ENCODE measurements at places on chromosomes 5 and 9. TPM values are rescaled to one million over a fixed set of nuclear protein-coding genes. Genes with fewer than 3 reads are reported as not detected.

DNA sequence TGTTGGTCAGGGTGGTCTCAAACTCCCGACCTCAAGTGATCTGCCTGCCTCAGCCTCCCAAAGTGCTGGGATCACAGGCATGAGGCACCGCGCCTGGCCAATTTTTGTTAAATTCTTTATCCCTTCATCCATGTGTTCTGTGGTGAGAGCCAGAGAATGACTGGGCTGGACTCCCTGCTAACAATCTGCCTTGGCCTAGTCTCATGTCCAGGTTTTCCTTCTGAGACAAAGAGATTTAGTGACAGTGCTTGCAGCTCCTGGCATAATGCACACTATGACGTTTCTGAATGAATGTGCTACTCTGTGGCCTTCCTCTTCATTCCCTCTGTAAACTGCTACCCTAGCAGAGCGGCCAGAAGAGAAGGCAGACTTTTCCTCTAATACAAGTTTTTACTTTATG lies 79.3 kb downstream of the FOXD1 start:
- ATAC-seq: no peak

DNA sequence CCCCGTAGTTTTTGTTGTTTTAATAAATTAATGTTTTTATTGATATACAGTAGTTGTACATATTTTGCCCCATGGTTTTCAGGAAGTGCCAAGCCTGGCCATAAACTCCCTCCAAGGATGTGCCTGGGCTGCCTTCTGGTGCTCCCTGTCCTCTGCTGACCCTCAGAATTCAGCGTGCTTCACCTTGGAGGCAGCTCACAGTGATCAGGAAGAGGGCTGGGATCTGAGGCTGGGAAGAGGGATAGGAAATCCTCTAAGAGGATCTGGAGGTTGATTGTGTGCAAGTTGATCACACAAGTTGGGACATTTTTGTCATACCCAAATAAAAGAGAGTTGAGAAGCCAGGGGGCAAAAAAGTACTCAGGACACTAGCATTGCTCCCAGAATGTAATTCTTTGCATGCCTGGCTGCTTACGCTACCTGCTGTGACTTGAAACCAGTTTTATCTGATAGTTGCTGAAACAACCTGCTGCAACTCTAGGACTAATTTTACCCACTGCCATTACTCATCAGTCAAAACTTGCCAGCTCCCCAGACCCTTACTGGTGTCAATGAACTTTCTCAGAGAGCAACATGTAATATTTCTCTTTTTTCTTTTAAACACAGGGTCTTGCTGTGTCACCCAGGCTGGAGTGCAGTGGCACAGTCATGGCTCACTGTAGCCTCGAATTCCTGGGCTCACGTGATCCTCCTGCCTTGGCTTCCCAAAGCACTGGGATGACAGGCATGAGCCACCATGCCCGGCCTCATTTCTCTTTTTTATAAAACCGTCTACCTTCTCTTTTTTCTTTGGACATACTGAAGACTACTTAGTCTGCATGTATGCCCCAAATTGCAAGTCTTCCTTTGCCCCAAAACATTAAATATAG lies 29.0 kb downstream of the PDE6A start:
- no peak for ATAC-seq

PAIP2 gene
- total RNA-seq: 85.1 TPM

PCDHA7 gene
- total RNA-seq: 0.27 TPM

DNA sequence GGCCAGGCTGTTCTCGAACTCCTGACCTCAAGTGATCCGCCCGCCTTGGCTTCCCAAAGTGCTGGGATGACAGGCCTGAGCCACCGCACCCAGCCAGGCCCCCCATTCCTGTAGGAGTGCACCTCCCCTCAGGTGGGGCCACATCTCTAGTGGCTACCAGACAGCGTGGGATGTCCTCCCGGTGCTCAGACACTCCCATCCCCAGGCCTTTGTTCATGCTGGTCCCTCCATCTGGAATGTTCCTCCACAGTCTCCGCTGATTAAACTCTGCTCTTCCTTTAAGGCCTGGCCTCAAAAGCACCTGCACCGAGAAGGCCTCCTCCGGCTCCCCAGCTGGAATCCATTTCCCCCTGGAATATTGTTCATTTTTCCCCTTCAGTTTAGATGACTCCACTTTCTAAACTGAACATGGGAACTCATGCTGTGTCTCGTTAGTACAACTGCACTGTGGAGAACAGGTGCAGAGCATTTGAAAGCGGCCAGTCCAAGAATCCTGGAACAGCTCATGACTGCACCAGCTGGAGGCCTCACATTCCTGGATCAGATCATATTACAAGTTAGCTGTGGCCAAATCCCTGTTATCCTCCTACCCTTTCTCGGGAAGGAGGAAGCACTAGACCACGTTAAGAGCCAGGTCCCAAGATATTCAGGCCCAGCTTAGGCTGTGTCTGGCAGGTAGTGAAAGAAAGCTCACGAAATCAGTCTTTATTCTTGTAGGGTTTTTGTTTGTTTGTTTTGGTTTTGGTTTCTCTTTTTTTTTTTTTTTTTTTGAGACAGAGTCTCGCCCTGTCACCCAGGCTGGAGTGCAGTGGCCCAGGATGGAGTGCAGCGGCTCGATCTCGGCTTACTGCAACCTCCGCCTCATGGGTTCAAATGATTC lies 10.8 kb upstream of the PRRC2B start:
- ATAC-seq: peak; percentile 97

Data from gastroesophageal sphincter (tissue), 4 donors.